NCI-H2171 (cell line): ENCODE measurements at places on chromosomes 5 and 9.

- no peak for DNase-seq
Observed at GRCh38 chr5:53151713-53152458, 42.3 kb upstream of the MOCS2 start.

DNA sequence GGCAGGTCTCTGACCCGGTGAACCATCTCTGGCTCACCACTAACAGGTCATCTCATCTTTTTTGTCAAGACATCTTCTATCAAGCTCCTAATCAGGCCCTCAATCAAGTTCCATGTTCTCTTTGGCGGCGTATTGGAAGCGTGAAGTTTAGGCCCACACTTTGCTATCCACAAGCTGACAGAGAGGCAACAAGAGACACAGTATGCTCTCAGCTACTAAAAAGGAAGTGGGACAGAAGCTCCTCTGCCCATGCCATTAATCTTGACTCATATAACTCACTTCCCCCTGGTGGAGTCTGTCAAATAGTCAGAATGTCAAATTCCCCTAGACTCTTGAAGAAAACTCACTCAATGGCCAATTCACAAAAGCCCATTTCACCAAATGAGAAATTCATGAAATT is 77.6 kb upstream of the TMC1 start:
- no peak for DNase-seq

DNA sequence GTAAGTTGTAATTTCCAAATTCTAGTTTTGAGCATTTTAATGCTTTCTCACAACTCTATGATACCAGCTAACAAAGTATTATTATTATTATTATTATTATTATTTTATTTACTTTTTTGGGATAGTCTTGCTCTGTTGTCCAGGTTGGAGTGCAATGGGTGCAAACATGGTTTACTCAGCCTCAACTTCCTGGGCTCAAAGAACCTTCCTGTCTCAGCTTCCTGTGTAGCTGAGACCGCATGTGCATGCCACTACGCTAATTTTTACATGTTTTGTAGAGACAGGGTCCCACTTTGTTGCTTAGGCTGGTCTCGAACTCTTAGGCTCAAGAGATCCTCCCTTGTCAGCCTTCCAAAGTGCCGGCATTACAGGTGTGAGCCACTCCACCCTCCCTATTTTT is 27.0 kb downstream of the LRRC70 start:
- DNase-seq, result no peak

DNA sequence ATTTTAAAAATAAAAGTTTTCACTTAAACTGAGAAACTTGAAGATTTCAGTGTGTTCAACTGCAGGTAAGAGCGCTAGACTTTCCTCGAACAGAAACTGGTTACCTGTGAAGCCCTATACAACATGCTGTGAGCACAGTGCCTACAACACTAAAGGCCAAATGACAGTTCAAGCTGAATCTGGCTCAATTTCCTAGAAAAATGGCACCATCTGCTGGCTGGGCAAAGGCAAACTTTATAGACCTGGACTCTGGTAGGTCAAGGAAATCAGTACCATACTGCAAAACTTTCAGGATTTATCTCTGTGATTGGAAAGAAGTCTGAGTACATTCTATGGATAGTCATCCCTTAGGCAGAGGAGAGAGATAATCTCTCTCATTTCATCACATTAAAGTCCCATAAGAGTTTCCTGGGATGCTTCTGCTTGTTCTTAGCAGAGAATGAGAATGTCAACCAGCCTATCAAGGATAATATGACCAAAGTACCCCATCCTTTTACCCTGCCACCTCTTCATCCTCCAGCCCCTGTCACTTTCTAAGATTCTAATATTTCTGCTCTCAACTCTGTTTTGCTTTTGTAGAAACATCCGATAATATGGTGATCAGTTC is 31.8 kb upstream of the FOXB2 start:
- DNase-seq, result no peak

- no peak for DNase-seq
Observed at GRCh38 chr5:170474489-170475274, 29.1 kb upstream of the KCNIP1 start.

- no peak for DNase-seq
Observed at GRCh38 chr9:107907255-107907654, 417.7 kb upstream of the KLF4 start.

DNA sequence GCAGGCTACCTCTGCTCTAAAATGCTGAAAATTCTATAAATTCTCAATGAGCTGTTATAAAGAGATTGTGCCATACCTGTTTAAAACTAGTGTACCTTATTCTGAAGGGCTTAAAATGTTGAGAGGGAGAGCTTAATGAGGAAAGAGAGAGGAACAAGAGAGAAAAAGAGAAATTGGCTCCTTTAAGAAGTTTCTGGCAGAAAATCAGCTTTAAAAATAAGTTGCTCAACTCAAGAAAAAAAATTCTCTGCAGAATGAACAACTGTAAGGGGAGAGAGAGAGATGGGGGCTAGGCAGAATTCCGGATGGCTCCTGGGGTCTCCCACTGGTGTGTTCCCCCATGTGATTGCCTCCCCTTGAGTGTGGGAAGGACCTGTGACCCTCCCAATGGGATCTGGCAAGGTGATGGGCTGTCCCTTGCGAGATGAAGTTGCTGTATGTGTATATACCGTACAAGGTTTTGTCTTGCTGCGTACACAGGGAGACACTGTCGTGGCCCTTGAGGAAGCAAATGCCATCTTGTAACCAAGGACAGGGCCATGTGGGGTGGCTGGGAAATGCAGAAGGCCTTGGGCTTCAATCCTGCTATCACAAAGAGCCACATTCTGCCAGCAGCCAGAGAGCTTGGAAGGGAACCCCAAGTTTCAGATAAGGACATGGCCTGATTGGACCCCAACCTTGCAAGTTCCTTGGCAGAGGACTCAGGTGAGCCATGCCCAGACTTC is 64.3 kb upstream of the S1PR3 start:
- DNase-seq, result no peak
